Epithelial cell of proximal tubule (primary cell): ENCODE measurements at places on chromosomes 2 and 18. TPM values are rescaled to one million over a fixed set of nuclear protein-coding genes. Genes with fewer than 3 reads are reported as not detected.

Gene MC5R
- total RNA-seq: not detected in 2 replicates

Gene SERPINB10
- total RNA-seq: 0.98 TPM in 1 of 2 replicates, not detected in the other

Gene MYOM1
- total RNA-seq: 0.12 and 0.14 TPM in 2 replicates

Gene G6PC2
- not detected in 2 replicates for total RNA-seq

Gene HOXD12
- not detected in 2 replicates for total RNA-seq

Gene CD8A
- not detected in 2 replicates for total RNA-seq

Gene CAVIN2
- total RNA-seq: 0.51 and 0.98 TPM in 2 replicates

Gene KYNU
- 1.3 and 2.0 TPM in 2 replicates for total RNA-seq

Gene ZNF236
- total RNA-seq: 4.7 and 9.9 TPM in 2 replicates

Gene MIB1
- total RNA-seq: 31.2 and 42.8 TPM in 2 replicates

Gene FHL2
- 237 and 326 TPM in 2 replicates for total RNA-seq

Gene MLPH
- total RNA-seq: 35.4 and 36.0 TPM in 2 replicates

Gene SAG
- total RNA-seq: not detected in 2 replicates

Gene GALNT14
- total RNA-seq: 80.7 and 90.4 TPM in 2 replicates

Gene POLE4
- total RNA-seq: 33.9 and 50.2 TPM in 2 replicates

Gene SYT4
- not detected in 2 replicates for total RNA-seq

Gene FOSL2
- 91.8 and 103 TPM in 2 replicates for total RNA-seq

Gene SGO2
- total RNA-seq: 26.0 and 29.4 TPM in 2 replicates

Gene GPN1
- 45.3 and 67.6 TPM in 2 replicates for total RNA-seq

Gene IL36RN
- total RNA-seq: not detected in 2 replicates

Gene CASP10
- 1.1 and 3.8 TPM in 2 replicates for total RNA-seq

Gene STPG4
- total RNA-seq: 0.58 TPM in 1 of 2 replicates, not detected in the other

Gene KHK
- 5.5 and 6.1 TPM in 2 replicates for total RNA-seq

Gene UGT1A5
- not detected in 2 replicates for total RNA-seq

Gene RIT2
- total RNA-seq: not detected in 2 replicates

Gene DSC3
- total RNA-seq: 0.14 and 0.75 TPM in 2 replicates

Gene RUFY4
- total RNA-seq: not detected in 2 replicates

Gene EN1
- total RNA-seq: not detected in 2 replicates

Gene IGFBP5
- total RNA-seq: 61.9 and 111 TPM in 2 replicates

Gene CABYR
- 11.4 and 15.7 TPM in 2 replicates for total RNA-seq

Gene NUP35
- total RNA-seq: 19.1 and 30.1 TPM in 2 replicates

Gene ALKAL2
- 0.12 and 0.36 TPM in 2 replicates for total RNA-seq

Gene FOXD4L1
- not detected in 2 replicates for total RNA-seq

Gene LYPD1
- 45.3 and 84.3 TPM in 2 replicates for total RNA-seq

Gene GPR45
- 0.22 TPM in 1 of 2 replicates, not detected in the other for total RNA-seq

Gene AFF3
- total RNA-seq: 0.35 and 1.1 TPM in 2 replicates
